ENCODE measurements at places on chromosomes 13 and 19.

DNA sequence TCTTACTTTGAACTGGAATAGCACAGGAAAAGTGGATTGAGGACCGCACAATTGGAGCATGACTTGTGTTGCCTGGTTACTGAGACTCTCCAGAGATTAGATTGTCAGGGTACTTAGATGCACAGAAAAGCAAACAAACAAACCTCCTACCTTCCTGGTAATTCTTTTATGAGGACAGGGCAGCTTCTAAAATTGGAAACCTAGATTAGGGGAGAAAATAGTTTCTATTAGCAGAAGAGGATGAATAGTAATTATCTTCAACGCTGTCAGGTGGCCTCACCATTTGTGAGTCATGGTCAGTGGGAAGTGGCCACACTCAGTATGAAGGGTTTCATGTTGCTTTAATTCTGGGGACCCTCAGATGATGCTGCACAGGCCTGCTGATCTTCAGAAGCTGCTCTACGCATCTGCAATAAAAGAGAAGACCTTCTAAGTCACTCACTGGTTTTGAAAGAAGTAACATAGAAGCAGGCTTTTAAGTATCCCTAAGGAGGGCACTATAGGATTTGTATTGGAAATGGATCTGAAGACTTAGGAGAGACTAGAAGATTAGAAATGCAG is 106.8 kb downstream of the LACC1 start:
- no peak for DNase-seq

DNA sequence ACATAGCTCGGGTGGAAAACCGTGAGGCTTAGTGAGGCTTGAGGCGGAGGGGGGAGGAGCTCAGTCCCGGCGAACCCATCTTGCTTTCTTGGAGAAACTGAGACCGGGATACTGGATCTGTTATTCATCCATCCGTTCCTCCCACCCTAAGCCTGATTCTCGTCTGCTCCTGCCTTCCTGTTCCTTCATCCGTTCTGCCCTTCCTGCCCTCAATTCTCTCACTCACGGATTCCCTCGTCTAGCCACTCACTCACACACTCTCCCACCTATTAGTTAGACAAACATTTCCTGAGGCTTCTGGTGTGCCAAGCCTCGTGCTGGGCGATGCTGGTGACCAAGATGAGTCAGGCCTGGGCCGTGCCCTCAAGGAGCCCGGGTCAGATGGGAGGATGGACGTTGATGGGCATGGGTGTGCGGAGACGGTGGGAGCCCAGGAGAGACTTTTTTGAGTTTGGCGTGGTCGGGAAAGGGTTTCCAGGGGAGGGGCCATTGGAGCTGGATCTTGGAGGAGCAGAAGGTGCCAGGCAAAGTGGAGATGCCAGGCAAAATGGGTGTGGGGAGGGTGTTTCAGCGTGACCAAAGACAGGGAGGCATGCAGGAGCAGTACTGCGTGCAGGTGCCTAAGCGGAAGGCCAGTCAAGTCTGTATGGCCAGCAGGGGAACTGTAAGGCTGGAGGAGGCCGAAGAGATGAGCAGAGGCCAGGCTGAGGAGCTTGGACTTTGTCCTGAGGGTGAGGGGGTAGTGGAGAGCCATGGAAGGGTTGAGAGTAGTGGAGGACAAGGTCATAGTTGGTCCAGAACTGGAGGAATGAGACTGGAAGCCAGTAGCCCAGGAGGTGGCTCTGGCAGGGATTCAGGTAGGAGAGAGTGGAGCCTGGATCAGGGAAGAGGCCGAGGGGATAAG is 7.4 kb upstream of the CNFN start:
- DNase-seq = no peak

DNA sequence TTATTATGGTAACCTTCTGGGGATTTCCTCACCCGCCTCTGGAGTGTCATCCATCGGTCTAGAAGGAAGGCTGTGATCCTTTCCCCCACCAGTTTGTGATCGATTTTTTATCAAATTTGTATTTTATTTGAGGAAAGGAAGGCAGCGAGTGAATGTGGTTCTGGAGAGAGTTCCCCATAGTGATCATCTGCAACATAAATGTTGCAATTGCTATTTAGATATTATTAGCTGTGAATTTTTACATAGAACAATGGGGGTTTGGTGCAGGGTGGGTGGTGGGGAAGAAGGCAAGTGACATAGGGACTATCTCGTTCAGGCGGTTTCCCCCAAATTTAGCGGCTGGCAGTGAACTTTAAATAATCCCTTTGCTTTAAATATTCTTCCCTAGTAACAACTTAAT is 1.2 kb downstream of the CDK8 start:
- no peak for DNase-seq

DNA sequence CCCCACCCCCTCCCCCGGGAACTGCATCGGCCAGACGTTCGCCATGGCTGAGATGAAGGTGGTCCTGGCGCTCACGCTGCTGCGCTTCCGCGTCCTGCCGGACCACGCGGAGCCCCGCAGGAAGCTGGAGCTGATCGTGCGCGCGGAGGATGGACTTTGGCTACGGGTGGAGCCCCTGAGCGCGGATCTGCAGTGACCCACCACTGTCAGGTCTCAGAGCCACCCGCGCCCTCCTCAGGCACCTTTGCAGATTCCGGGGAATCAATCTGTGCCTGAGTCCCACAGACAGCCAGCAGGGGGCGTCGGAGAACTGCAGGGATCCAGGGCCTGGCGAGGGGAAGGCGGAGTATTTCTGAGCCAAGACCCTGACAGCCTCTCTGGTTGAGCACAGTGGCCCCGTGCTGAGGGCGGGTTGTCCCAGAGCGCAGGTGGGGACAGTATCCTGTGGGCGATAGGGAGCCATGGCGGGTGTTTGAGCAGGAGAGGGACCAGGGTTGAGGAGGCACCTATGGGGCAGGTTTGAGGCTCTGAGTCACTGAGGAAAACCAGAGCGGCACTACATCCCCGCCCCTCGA is 30.4 kb upstream of the CYP4F8 start:
- peak; percentile 55 for DNase-seq

DNA sequence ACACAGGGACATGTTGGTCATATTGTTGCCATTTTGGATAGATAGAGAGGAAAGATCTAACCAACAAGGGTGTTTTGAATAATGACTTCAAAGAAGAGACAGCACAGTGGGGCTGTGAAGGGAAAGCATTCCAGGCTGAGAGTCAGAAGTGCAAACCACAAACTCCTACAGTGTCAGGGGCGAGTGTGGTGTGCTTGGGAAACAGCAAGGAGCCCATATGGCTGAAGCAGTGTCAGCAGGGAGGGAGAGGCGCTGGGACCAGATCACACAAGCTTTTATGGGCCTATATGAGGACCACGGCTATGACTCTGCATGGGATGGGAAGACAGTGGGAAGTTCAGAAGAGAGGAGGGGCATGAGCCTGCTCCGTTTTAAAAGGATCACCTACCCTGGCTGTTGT is 166.4 kb downstream of the MYO16 start:
- no peak for DNase-seq

- DNase-seq = peak; percentile 33
These were observed 349.1 kb downstream of the LIG4 start for GRCh38 chr13:107866032-107866940.

DNA sequence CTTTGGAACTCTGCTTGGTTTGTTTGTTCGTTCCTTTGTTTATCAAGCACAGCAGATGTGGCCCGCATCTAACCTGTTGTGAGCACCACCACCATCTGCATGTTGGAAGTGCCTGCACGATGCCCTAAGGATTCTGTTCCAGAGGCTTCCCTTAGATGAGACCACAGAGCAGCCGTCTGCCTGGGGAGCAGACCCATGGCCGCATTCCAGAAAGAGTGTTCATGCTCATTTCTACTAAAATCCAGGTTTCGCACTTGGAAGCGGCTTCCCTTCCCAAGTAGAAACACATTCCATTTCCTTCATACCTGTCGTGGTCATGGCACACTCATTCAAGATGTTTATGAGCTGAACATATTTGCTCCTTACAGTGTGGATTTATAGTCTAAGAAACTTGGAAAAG is 27.2 kb downstream of the COL4A2 start:
- peak; percentile 94 for DNase-seq

GRCh38 chr19:6752256-6753177 is 13.0 kb downstream of the TRIP10 start:
- DNase-seq = no peak

DNA sequence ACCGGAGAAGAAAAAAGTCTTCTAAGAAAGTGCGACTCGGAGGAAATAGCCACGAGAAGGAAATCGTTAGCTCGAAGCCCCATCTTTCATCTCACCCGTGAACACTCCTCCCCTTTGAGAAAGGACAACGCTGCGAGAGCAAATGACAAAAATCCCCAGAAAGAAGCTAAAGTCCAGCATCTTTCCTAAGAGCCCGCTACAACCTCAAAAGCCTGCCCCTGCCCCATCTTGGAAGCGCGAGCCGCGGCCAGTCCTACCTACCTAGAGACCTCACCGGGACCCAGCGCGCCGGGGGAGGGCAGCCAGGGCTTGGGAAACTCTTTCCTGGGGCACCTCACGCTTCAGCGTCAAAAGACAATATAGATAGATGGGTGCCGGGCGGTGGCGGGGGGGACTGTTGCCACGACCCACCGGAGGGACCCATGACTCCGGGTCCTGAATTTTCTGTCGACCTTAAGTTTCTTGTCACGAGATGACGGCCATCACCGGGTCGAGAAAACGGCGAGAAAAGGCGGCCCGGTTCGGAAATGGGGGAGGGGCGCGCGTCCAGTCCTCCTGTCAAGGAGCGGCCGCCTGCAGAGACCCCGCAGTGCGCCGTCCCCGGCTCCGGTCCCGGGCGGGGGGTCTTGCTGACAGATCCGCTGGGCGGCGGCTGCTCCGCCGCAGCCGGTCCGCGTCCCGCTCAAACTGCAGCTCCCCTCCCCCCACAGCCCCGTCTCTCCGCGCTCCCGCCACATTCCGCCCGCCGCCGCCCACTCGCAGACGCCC is 65.9 kb downstream of the KCNRG start:
- DNase-seq = peak; percentile 45

DNA sequence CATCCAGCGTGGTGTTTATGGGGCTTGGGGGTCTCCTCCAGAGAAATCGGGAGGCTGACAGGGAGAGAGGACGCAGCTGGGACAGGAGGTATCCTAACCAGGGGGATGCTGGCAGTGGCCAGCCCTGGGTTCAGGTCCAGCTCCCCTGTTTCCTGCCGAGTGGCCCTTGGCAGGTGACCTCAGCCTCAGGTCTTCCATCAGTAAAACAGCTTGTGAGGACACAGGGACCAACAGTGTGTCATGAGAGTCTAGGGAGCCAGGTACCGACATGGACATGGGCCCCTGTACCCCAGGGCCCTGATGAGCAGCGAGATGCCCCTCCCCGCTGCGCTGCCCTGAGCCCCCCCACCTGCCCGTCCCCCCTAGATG is 19.6 kb downstream of the EVI5L start:
- no peak for DNase-seq

DNA sequence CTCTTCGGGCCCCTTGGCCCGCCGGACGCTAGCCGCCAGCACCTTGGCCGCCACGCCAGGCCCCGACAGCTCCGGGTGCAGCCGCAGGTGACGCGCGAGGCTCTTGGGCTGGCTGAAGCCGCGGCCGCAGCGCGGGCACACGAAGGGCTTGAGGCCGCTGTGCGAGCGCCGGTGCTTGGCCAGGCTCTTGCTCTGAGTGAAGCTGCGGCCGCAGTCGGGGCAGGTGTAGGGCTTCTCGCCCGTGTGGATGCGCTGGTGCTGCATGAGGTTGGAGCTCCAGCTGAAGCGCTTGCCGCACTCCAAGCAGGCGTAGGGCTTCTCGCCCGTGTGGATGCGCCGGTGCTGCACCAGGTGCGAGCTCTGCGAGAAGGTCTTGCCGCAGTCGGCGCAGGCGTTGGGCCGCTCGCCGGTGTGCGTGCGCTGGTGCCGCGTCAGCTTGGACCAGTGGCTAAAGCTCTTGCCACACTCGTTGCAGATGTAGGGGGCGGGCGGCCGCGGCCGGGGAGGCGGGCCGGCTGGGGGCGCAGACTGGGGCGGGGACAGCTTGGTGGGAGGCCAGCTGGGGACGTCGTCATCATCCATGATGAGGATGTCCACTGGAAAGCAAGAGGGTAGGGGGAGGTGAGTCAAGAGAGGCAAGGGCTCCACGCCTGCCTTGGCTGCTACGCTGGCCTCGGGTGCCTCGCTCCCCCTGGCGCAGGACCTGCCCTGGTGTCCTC is 32.4 kb downstream of the ZNF787 start:
- DNase-seq = no peak

DNA sequence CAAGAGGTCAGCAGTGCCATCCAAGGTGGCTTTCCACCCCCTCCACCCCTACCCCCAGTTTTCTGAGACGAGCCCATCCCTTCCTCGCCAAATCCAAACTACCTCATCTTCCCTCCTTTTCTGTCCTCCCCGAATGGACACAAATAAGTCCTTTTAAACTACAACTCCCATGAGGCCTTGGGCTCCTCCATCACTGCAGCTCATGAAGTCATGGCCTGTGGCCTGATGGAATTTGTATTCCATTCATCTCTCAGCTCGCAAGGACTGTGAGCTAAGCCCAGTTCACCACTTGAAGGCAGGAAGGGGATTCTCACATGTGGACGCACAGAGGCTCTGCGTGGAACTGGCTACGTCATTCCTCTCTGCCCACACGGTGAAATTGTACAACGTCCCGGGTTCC is 12.5 kb downstream of the PTPRH start:
- DNase-seq = no peak

- DNase-seq = no peak
These were observed 92.5 kb downstream of the TUBGCP3 start for GRCh38 chr13:112495465-112495864.

DNA sequence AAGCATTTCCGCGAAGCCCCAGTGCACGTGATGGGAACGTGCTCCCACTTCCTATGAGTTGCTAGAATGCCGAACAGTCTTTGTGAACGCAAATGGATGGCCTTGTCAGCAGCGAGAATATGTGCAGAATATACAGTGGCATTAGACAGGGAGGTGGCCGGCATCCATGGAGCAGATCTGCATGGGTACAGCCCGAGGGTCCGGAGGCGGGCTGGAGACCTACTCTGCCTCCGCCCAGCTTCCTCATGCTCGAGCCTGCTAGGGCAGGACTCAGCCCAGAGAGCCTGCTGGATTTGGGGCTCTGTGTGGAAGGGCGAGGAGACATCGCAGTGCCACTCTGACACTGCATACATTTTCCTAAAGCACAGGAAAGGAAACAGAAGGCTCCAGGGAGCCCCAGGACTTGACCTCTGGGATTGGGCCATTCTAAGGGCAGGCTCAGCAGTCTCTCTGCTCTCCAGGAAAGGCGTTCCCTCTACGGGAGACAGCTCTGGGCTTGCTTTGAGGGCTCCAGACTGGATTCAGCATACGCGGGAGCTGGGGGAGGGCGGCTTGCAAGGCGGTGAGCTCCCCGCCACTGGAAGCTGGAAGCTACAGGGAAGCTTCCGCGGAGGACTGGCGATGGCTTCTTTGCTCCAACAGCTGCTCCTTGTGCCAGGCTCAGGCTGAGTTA is 55.9 kb upstream of the UQCRFS1 start:
- no peak for DNase-seq

GRCh38 chr13:109087916-109088623 is 458.7 kb downstream of the MYO16 start:
- no peak for DNase-seq

GRCh38 chr13:59178344-59178743 is 985.4 kb downstream of the DIAPH3 start:
- peak; percentile 4 for DNase-seq

DNA sequence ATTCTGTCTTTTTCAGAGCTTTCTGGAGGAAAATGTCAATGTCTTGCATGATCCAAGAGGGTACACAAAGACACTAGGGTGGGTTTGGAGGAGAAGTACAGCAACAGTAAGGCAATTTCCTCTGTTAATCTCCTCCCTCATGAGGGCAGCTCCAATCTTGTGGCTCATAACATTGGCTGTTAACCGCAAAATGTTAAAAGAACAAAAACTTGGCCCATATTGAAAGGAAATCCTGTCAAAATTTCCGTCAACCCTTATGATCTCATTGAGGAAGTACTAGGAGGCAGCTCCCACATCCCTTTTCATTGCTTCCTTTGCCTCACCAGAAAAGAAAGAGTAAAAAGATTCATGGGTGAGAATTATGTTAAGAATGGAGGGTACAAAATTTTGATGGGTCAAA is 11.6 kb downstream of the OXGR1 start:
- DNase-seq = peak; percentile 14

GRCh38 chr19:15331419-15332310 is 674 bp downstream of the BRD4 start:
- peak; percentile 52 for DNase-seq
